ENCODE measurements at places on chromosomes 16 and 17.

DNA sequence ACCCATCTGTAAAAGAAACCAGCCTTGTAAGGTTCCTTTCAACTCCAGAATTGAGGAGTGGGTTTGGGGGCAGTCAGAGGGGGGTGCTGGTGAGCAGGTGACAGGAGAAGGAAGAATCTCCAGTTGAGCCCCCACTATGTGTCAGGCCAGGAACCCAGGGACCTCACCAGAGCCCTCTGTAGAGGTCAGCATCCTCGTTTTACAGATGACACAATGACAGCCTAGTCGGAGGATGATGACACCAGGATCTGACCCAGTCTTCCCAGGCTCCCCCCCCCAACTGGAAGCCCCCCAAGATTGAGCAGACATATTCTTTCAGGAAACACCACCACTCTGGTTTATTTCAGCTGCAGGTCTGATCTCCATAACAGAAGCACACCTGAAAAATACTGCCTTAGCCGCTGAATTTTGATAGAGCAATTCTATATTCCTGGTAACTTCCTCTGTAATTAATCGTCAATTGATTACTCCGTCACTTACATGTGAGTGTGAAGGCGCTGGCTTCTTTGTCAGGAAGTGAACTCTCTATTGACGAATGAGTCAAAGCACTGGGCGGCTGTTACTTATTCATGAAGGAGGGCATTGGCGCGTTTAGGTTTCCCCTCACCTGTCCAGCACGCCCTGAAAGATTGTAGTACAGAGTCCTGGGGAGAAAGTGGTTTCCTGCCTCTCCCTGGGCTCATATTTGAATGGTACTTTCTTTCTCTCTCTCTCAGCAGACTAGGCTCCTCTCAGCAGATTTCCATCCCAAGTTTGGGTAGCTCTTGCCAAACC, 21.2 kb downstream of the SOCS3 start:
- DNase-seq = peak; percentile 72

GRCh38 chr17:44775838-44776621, 17.2 kb downstream of the ADAM11 start:
- DNase-seq = peak; percentile 98

DNA sequence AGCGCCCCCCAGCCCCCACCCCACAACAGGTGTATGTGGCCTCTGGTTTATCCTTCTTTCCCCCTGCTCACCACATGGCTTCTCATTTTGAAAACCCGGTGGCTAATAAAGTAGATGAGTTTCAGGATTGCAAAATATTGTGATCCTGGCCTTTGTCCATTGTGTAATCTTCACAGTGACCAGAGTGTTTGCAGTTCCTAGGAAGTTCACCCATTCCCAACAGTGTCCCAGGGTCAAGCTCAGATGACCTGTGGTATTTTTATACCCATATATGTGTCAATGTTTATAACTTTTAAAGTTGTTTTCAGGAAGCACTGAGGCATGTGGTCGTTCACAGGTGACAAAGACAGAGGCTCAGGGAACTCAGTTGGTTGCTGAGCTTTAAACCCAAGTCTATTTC, 721.9 kb downstream of the WWOX start:
- DNase-seq = no peak

DNA sequence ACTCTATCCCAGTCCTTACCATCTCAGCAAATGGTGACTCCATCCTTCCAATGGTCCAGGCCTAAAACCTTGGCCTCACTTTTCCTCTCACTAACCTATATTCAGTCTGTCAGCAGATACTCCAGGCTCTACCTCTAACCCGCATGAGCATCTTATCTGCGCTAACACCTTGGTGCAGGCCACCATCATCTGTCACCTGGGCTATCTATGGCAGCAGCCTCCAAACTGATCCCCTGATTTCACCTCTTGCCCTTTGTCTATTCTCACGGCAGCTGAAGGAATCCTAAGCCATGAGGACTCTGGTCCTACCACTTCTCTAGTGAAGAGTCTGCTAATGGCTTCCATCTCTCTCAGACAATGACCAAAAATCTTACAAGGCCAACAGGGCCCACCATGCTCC, 57.9 kb upstream of the CCL1 start:
- DNase-seq = no peak

DNA sequence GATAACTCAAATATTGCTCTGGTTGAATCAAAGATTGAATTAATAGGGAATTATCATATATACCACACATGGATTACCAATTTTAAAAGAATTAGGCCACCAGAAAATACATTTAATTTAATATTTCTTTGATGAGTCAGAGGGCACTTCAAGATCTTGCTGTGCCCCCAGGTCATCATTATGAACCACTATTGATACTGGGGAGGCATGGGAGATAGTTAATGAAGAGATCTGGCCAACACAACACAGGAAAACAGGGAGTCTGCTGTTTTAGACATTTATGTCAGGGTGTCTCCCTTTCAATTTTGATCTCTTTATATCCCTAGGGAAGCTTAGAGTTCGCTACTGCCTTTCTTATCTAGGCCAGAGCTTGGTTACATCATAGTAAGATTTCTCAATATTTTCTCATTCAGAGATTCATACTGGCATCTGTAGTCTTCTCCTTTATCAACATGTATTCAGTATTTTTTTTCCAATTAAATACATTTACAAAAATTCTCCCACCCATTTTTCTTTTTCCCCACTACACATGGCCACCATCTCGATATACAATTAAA, 158.3 kb upstream of the ZFHX3 start:
- no peak for DNase-seq

DNA sequence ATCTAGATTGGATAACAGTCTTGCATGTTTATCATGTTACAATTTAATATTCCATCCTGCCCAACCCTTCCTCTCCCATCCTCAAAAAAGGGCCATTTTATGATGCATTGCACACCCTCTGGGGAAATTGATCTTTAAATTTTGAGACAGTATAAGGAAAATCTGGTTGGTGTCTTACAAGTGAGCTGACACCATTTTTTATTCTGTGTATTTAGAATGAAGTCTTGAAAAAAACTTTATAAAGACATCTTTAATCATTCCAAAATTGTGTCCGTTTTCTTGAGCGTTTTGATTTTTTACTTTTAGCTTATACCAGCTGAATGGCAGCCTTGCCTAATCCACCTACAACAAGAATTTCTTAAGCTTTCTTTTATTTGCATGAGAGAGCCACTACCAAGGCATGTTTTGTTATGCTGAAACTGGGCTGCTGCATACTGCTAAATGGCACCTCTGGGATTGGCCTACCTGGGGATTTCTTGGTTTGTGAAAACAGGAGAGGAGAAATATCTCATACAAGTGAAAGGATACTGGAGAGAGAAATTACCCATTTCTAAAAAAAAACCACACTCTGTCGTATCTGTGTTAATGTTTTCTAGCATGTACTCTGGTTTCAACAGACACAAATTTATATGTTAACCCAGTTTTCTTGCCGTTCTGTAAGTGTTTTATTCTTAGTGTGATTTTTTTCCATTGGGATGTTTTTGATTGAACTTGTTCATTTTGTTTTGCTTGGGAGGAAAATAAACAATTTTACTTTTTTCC, 52.2 kb downstream of the TUBD1 start:
- DNase-seq = peak; percentile 62

DNA sequence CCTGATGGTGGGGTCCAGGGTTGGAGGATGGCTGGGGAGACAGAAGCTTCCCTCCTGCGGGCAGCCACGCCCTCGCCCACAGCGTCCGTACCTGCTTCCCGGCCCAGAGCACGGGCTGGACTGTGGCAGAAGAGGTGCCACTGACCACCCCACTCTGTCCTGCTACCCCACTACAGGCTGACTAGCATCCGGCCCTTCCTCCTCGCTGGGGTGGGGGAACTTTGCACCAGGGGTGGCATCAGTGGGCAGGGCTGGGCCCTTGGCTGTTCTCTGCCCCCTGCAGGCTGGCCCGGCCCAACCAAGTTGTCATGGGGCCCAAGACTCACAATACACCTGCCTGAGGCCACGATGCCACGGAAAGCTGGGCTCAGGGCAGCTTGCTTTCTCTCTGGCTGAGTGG, 73.0 kb downstream of the KLHDC4 start:
- DNase-seq = no peak

- DNase-seq = no peak
Observed at GRCh38 chr16:55039931-55040330, 109.3 kb downstream of the IRX5 start.

DNA sequence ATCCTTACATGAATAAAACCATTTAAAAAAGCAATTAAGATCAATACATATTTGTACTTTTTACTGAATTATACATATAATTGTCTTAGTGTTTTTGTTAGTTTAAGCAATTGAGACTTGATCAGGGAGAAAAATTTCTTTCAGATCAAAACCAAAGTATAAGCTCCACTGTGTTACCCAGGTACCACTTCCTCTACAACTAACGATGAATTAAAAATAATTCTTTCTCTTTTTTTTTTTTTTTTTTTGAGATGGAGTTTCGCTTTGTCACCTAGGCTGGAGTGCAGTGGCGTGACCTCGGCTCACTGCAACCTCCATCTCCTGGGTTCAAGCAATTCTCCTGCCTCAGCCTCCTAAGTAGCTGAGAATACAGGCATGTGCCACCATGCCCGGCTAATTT, 6.8 kb downstream of the FBXO47 start:
- DNase-seq = no peak

DNA sequence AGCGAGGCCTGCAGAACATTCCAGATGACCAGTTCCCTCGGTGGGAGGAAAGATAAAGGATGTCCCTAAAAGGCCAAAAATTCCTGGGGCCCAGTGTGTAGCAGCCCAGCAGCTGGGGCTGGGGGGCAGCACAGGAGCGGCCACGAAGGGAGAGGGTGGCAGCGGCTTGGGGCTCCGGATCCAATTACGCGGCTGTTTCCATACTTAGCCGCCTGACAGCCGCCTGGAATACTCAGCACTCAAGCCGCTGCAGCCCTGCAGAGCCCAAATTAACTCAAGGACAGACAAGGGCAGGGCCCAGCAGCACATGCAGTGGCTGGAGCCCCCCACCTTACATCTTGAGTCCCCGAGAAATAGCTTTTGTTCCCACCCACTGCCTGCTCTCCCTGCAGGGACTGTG, 1.3 kb downstream of the SRL start:
- no peak for DNase-seq

DNA sequence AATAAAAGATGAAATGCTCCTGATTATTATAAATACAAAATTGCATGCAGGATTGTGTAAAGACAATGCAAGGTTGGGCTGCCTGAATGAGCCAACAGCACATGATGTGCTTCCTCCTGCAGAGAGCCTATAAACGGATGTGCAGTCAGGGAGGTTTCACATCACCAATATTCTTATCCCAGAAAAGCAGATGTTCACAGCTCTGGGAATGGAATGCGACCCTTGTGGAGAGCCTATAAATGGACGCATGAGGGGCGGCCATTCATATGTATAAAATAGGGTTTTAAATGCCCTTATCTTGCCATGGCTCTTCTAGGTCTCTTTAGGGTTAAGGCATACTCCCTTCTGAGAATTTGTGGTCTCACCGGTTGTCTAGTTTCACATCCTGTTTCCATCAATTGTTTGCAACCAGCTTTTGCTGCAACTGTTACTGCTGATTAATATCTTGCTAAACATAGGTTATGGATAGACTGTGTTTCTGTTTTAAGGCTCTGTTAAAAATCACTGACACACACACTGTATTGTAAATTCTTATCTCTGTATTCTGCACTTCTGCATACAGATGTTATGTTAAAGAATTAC, 31.9 kb downstream of the SLFN11 start:
- DNase-seq = peak; percentile 72

DNA sequence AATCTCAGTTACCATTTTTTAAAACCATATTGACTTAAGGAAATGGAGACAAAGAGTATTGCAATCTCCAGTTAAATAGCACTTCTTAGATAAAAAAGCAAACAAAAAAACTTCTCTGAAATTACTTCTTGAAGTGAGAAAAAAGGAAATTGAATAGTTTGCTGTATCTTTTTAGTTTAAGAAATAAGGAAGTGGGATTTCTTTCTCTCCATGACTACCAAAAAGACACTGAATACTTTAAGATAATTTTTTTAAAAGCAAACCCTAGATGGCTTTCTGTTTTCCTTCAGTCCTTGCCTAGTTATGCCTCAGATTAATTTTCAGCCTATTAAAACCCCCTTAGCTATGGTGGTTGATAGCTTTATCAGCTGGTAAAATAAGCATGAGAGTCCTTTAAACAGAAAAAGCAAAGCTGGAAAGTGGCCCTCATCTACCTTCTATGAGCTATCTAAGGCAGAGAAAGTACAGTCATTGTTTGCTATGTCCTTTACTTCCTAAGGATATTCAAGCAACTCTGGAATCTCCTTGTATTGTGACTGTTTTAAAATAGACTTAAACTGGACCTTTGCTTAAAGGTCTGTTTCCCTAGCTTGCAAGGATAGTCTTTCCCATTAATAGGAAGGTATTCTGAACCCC, 28.6 kb downstream of the TPPP3 start:
- DNase-seq = no peak

DNA sequence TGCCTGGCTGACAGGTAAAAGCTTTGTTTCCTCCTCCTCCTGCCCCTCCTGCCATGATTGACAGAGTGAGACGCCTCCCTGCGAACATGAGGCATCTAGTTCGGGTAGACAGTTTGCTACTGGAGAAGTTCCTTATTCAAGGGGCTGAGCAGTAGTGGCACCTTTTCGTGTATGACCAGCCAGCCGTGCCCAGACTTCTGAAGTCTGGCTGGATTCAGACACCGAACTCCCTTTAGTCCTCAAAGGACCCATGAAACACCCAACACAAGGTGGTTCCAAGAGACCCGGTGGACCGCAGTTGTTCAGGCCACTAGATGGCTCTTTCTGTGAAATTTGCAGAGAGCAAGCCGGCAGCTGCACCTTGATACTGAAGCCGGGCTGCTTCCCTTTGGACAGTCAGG, 192.8 kb downstream of the XYLT1 start:
- no peak for DNase-seq

GRCh38 chr16:63737633-63738032, 1384.2 kb downstream of the CDH11 start:
- no peak for DNase-seq

DNA sequence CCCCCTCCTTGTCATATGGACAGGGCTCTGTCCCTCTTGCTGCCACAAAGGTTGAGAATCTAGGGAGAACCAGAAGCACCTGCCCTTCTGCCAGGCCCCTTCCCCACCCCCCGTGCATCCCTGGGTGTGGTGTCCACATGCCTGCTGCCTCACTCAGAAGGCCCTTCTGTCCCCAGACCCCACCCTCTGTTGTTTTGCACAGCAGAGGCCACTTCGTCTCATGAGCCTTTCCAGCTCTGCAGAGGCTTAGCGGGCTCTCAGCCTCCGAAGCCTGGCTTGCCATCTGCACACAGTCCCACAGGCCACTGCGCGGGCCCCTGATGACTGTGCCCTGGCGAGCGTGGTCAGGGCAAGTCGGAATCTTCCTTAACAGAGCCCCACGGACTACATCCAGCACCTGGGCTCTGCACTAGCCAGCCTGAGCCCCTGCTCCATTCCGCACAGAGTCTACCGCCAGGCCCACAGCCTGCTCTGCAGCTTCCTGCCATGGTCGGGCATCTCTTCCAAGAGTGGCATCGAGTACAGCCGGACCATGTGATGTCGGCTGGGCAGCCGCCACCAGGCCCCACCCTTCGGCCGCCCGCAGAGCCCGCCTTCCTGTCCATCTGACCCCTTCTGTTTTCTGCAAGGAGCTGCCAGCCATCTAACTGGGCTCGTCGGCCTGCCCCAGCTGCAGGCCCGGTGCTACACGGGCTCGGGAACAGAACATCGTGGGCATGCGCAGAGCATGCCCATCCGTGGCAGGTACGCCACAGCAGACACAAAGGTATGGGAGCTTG, 10.8 kb downstream of the C16orf90 start:
- no peak for DNase-seq

- no peak for DNase-seq
Observed at GRCh38 chr16:88763502-88764053, 21.4 kb downstream of the PIEZO1 start.

Measured in CD4-positive, alpha-beta T cell treated with Interleukin-4 for 4 hours (primary cell).